ENCODE measurements at places on chromosomes 7 and 10.
A peak's percentile ranks its signal among the peaks of the same experiment; 100 is the strongest.

DNA sequence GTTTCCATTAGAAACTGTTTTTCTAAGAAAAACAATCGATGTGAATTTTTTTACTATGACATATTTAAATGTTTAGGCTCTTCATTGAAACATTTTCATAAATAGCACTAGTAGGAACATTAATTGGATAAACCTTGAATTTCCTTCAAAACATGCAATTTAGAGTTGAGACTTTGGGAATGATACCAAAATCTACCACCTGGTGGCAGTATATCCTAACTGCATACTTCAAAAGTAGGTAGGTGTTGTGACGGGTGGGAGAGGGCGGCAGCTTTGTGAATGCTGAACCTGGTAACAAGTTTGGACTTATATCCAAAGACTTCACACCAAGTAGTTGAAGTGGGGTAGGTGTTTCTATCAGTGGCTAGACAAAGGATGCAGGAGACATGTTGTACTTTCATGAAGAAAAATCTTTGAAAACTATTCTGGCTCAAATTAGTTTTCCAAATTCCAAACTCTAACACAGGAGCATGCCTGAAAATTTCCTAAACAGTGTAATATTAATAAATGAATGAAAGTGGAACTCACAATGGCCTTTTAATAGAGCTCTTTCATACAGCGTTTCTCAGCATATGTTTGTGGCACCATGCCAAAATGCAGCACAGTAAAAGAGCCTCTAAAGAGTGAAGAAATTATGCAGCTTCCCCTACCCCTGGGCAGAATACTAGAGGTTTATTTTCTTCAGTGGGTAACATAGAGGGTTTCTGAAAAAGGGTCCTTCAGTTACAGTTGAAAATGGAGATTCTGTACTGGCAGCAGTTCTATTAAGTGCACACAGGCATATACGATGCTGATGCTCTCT, 201.0 kb upstream of the TPK1 start:
- peak; percentile 41 for DNase-seq

GRCh38 chr10:130074639-130075038, 36.0 kb downstream of the C10orf143 start:
- no peak for DNase-seq

DNA sequence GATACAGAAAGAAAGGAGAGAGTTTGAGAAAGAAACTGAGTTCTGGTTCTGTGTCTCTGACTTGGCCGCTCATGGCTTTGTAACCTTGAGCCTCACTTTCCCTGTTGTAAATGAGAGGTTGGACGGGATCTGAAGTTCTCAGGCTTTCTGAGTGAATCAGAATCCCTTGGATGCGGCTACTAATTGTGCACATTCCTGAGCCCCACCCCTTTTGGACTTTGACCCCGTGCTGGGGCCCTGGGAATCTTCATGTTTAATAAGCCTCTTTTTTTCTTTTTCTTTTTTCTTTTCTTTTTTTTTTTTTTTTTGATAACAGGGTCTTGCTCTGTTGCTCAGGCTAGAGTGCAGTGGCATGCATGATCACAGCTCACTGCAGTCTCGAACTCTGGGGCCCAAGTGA, 26.9 kb downstream of the SLC25A28 start:
- peak; percentile 89 for DNase-seq

GRCh38 chr10:97497572-97498075, 598 bp downstream of the MMS19 start:
- peak; percentile 76 for DNase-seq

- DNase-seq, result peak; percentile 29
These were observed 3.6 kb upstream of the FAM53B start for GRCh38 chr10:124747745-124748144.

DNA sequence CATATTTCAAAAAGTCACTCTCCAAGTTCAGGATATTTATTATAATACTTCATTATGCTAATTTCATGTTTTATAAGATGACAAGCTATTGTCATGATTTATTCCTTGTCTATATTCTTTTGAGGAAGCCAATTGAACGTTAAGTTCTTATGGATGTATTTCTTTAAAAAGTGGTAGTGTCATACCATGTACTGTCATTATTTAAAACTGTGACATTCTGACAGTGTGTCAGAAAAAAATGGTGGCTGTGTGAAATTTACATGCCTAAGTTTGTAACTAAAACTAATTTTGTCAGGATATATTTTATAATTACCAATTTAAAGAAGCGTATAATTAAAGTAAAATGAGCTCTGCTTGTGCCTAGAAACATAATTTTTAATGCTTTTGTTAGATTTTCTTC, 158.9 kb upstream of the HDAC9 start:
- DNase-seq, result no peak

GRCh38 chr10:75935650-75936400, 504.4 kb downstream of the LRMDA start:
- no peak for DNase-seq
